Lower leg skin (tissue), 4 donors: ENCODE measurements at places on chromosomes 7 and 10. TPM values are rescaled to one million over a fixed set of nuclear protein-coding genes. Genes with fewer than 3 reads are reported as not detected.

DNA sequence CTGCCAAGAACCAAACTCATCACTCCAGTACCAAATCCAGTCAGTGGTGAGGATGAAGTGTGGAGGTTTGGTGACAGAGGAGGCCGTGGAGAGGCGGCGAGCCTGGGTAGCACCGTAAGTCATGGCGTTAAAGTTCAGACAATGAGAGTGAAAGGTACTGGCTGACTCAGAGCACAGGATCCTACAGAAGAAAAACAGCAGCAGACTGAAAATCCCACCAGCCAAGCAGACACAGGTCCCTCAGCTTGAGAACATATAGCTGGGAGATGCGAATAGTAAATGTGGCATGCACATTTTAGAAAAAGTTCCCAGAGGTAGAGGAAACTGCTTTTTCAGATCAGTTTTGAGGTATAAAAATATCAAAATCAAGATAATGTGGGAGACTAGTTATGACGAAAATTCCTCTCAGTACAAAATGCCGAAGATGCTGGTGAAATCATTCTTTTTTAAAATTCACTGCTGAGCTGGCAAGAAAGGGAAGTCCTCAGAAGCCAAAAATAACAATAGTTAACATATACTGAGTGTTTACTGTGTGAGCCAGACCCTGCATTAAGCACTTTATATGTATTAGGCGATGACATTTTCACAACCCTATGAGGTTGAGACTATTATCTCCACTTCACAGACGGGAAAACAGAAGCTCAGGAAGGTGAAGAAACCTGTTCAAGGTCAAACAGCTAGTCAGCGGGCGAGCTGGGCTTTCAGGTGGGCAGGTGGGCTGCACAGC lies 20.9 kb downstream of the PARP12 start:
- no peak for DNase-seq

DNA sequence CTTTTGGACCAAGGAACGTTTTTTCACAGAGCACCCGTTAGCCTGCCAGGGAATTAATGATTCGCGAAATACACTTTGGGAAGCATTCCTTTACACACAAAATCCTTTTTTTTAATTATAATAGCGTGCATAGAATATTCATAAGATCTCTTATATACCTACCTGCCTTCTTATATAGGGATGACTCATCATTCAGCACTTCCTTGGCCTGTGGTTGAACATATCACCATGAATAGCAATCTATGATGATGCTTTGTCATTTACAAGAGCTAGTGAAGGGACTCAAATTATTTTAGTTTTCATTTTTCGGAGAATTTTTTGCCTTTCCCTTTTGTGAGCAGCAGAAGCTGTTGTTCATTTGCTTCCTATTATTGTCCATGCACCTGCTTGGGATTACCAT lies 97.0 kb downstream of the CDH23 start:
- no peak for DNase-seq

DNA sequence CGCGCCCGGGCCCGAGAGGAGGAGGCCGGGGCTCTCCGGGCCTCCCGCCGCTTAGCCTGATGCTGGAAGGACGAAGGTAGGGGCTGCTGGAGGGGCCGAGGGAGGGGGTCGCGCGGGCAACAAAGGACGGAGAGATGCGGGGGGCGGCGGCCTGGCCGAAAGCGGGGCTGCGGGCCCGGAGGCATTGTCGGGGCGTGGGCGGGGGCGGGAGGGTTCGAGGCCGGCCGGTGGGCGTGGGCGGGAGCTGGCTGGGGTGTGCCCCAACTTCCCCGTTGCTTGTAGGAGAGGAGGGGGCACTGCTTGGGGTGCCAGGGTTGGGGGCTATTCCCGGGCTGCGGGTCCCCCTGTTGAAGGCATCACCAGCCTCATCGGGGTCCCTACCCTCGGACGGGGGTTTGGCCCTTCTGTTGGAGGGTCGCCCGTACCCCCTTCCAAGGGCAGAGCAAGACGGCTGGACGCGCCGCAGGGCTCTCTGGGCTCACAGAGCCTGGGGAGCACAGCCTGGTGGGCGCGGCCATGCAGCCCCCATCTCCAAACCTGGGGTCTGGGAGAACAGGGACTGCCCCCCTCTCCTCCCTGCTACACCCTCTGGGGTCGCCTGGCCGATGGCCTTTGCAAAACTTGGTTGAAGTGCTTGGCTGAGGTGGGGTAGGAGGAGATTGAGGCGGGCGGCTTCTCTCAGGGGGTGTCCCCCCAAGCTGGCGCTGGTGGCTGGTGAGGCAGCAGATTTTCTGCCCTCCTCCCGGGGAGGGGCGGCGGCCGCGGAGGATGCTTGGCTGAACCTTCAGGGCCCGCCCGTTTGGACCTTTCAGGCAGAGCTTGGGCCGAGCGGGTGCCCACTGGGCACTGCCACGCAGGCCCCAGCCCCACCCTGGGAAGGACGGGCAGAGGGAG lies 699 bp downstream of the CLIP2 start:
- DNase-seq = peak; percentile 92

DNA sequence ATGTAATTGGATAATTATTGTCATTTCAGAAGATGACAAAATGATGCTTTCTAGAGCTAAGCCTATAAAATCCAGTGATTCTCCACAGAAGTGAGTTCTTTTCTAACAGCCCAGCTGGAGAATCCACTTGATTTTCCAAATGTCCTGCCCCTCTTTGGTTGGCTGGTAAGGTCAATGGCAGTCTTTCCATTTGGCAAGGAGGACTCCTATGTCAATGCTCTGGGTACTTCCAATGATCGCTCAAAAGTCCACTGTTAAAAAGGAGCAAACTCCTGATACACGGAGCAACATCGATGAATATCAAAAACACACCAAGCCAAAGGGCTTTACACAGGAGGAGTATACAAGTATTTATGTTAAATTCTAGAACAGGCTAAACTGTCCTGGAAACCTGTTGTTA lies 57.8 kb downstream of the STK17A start:
- no peak for DNase-seq

The PLPP4 gene
- total RNA-seq = 0.29 TPM

DNA sequence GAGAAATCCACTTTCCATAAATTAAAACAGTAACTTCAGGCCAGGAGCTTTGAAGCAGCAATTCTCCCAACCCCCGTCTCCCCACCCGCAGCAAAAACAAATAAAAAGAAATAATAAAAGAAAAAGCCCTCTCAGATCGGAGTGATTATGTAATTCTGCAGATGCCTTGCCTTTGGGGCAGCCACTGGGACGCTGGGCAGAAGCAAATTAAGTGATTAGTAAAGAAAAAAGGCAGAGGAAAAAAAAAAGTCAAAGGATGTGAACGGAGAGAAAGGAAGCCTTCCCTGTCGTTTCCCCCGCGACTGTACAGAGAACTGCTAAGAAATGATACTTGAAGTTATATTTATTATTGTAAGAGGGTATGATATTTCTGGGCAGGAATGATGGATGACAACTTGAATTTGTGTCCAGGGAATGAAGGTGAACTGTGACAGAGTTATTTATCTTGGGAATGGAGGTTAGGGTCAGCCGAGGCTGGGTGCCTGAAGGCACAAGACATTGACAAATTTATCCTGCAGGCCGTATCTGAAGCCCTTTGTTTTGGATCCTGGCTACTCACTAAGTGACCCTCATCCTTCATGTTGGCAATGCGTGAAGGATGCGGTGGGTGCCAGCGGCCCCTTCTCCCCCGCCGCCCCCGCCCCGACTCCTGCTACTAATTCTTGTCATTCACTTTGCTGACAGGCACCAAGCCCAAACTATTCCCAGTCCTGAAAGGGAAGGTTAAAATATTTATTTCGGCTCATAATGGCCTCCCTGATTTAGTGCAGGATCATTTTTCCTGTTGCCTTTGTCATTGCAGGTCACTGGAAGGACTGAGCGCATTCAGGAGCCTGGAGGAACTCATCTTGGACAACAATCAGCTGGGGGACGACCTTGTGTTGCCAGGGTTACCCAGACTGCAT lies 604.0 kb downstream of the LRMDA start:
- no peak for DNase-seq

- DNase-seq = peak; percentile 90
These were observed 23.4 kb downstream of the CAMK2G start for GRCh38 chr10:73850863-73851461.

GRCh38 chr7:143384661-143385631 lies 3.8 kb downstream of the ZYX start:
- DNase-seq = peak; percentile 82

DNA sequence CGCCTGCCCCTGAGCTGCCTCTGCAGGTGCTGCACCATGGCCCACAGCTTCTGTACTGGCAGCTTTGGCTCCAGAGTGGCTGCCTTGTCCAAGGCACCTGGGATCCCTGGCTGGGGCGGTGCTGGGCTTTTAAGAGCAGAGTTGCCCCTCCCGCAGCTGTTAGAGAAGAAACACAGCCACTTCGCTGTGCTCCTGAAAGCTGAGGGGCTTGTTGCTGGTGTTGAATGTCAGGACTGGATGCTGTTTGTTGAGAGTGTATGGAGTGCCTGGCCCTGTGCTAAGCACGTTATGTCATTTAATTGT lies 6.2 kb downstream of the FAM241B start:
- no peak for DNase-seq

GRCh38 chr10:26911811-26912461 lies 51.2 kb upstream of the ABI1 start:
- no peak for DNase-seq

GRCh38 chr10:92010047-92010735 lies 86.6 kb downstream of the BTAF1 start:
- no peak for DNase-seq

GRCh38 chr7:19362099-19362498 lies 216.9 kb upstream of the FERD3L start:
- DNase-seq = no peak

The OGDH gene
- 126 TPM for total RNA-seq

- DNase-seq = peak; percentile 88
These were observed at the start of gene CASD1 for GRCh38 chr7:94509264-94509886. CASD1 (plus strand) TSS chr7:94509809; CDS start chr7:94510085, 276 bp downstream.

The OR2A1 gene
- 0.03 TPM for total RNA-seq

GRCh38 chr7:135697276-135698049 lies 30.5 kb downstream of the SLC13A4 start:
- no peak for DNase-seq

- no peak for DNase-seq
These were observed 77.6 kb upstream of the SHH start for GRCh38 chr7:155889636-155890511.

DNA sequence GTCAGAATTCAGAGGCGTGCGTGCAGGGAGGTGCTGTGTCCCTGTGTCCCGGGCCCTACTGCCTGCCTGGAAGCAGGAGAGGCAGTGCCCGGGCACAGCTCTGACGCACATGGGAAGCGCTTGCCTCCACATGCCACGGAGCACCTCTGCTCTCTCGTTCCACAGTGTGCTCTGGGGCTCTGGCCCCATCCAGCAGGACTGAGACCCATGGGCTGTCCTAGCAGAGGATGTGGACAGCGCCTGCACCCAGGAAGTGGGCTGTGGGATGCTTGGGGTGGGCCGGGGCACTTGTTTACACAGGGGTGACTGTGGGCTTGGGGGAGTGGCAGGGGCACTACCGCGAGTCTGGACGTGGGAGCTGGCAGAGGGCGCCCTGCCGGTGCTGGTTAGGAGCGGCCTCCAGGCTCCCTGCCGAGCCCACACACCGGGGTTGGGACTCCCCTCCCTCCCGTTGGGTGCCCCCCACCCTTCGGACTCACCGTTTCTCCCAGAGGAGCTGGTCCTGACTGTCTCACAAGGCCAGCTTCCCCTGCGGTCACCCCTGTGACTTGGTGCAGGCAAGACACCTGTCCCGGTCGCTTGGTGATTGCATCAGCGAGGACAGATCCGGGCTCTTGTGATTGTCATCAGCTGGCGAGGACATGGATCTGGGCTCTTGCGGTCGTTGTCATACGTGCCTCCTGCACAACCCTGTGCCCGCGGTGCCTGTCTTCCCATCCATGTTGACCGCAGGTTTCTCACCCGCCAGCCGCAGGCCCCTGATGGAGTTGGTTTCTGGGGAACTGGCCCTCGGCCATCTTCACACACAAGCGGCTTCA lies 83.1 kb downstream of the NKX6-2 start:
- no peak for DNase-seq

- DNase-seq = no peak
These were observed 118.6 kb upstream of the CARD11 start for GRCh38 chr7:3162289-3162688.

- no peak for DNase-seq
These were observed 40.0 kb downstream of the SYPL1 start for GRCh38 chr7:106071999-106072714.

GRCh38 chr10:51487576-51487975 lies 211.8 kb downstream of the CSTF2T start:
- DNase-seq = no peak

GRCh38 chr7:107427462-107427861 lies 42.4 kb upstream of the GPR22 start:
- no peak for DNase-seq

- DNase-seq = no peak
These were observed 24.4 kb downstream of the AKR1E2 start for GRCh38 chr10:4850397-4850796.

The EPO gene
- total RNA-seq = 0.17 TPM

The PSMG3 gene
- 73.2 TPM for total RNA-seq

- DNase-seq = no peak
These were observed 38.4 kb downstream of the BAIAP2L1 start for GRCh38 chr7:98362517-98362916.

DNA sequence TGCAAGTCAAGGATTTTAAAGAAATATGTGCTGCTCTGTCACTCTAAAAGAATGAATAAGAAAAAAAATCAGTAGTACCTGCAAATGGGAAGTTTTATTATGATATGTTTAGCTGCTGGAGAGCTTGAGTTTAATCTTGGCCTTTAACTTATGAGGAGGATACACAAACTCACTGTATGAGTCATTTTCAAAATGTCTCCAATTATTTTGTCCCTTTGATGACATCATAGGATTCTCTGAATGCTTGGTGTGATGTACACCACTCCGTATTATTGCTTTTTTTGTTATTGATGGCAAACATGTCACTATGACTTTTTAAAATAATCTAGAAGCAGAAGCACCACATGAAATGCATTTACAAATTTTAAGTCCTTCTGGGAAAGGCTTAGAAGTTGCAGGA lies 125.8 kb downstream of the RALA start:
- no peak for DNase-seq

DNA sequence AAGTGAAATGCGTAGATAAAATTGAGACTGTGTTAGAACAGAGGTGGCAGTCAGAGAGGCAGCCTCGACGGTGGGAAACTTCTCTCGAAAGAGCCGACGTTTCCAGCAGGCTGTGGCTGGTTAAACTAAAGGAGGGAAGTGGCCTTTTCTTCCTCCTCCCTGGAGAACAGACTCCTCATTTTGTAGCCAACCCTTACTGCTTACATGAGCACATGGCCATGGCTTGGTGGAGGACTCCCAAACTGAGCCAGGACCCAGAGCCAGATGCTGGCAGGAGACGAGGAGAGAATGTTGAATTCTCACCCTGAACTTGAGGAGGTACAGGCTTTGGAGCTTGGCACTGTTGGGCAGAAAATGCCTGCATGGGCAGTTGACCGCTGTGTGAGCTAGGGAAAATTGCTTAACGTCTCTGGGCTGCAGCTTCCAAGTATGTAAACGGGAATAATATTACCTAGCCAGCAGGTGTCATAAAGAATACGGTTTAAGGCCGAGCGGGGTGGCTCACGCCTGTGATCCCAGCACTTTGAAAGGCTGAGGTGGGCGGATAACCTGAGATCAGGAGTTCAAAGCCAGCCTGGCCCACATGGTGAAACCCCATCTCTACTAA lies 24.5 kb downstream of the MMD2 start:
- no peak for DNase-seq

GRCh38 chr10:57579926-57580325 lies 687.8 kb downstream of the IPMK start:
- DNase-seq = no peak

The CUZD1 gene
- 0.59 TPM for total RNA-seq
